ENCODE measurements at places on chromosomes 2 and 18.

GRCh38 chr2:11169333-11169732, 14.1 kb downstream of the SLC66A3 start:
- DNase-seq, result no peak

DNA sequence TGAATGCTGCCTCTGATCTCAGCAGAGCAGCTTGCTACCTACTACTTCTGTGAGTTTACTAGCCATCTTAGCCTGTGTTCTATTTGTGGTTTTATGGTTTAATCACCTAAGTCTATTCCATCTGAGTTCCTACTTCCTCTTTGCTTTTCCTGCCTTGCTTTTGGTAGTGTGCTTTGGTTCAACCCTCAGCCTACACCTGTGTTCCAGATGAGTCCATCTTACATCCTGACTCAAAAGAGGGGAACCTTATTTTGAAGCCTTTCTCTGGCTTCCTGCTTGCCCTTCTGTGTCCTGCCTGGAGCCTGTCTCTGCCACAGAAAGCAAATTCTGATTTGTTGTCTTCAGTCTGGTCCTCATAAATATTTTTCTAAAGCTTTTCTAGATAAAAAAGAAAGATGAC, 530.3 kb upstream of the MEX3C start:
- DNase-seq, result no peak

GRCh38 chr2:190879474-190880377, 895 bp upstream of the GLS start:
- DNase-seq, result peak; percentile 35

DNA sequence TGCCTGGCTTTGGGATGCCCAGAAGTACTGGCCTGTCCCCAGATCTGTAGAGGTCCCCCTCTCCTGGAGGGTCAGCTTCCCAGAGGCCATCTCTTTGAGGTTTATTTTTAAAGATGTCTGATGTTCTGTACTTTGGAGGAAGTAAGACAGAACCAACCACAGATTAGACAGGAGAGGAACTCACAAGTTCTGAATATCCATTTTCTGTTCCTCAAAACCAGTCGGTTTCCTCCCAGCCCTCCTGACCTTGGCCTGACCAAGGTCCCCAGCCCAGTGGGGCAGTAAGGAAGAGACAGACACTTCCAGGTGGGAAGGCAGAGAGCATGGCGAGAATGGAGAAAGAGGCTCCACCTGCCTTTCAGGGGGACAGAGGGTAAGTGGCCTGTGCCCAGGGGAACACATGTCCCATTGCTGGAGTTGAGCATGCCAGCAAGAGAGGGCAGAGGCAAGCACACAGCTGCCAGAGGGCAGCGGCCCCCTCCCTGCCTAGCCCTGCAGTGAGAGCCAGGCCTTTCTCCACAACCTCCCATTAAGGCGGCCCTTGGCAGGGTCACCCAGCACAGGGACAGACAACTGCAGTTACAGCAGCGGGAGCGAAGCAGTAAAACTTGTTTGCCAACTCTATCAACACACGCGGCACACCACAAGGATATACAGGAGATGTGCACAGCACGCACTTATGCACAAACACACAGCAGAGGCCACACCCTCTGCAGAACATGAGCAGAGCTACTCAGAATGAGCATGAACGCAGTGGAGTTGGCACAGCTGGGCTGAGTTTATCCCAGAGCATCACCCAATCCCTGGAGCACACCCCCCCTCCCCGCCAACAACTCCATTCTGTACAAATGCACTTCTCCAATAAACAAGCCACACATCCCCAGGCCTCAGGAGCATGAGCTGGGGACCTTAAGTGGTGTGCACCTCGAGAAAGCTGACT, 18.5 kb upstream of the SEMA4C start:
- DNase-seq, result no peak

GRCh38 chr2:72347081-72347480, 199.4 kb upstream of the CYP26B1 start:
- no peak for DNase-seq

DNA sequence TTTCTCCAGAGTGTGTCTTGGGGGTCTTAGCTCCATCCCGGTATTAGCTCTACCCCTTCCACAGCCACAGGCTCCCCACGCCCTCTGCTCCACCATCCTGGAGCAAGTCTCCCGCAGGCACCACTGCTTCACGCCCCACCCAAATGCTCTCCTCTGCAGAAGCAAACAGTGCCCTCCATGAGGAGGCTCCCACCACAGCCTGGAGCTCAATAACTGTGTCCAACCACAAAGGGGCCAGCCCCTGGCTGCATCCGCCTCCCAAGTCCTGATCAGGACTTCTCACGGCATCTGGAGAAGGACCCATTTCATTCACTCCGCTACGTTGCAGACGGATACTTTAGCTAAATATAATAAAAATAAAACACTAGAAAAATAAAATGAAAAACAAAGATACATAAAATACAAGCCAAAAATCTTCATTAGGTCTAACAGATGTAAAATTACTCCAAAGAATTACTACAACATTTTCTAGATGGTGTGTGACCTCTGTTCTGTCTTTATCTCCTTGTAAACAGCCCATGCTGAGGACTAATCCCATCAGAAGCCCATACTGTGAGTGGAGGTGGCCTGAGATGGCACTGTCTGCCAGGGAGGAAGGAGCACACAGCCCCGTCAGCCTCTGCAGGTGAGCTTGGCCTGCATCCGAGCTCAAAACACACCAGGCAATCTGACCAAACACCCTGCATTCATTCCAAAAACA, 210.8 kb upstream of the RAB6C start:
- DNase-seq, result no peak

GRCh38 chr2:206218796-206219499, 55.5 kb upstream of the ZDBF2 start:
- DNase-seq, result no peak

- no peak for DNase-seq
Observed at GRCh38 chr2:241550616-241551580, 7.6 kb upstream of the BOK start.

DNA sequence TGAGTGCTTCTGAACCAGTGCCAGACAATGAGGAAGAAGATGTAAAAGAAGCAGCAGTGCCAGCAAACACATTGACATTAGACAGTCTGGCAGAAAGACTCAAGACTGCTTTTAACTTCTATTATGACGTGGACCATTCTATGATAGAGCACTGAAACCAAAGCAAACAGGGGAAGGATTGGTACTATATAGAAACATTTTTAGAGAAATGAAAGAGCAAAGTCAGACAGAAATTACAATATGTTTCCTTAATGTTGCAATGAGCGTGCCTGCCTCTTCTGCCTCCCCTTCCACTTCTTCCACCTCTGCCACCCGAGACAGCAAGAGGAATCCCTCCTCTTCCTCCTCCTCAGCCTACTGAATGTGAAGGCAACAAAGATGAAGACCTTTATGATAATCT, 39.7 kb downstream of the DHX57 start:
- no peak for DNase-seq

GRCh38 chr18:48956356-48956755, 5.6 kb upstream of the SMAD7 start:
- DNase-seq, result peak; percentile 84

Data from HFFc6 (cell line).